Cortex of kidney (tissue), 1 donor: ENCODE measurements at places on chromosomes 3 and 15.

- no peak for DNase-seq
Measured at GRCh38 chr3:51434746-51435327, 43.8 kb downstream of the RBM15B start.

DNA sequence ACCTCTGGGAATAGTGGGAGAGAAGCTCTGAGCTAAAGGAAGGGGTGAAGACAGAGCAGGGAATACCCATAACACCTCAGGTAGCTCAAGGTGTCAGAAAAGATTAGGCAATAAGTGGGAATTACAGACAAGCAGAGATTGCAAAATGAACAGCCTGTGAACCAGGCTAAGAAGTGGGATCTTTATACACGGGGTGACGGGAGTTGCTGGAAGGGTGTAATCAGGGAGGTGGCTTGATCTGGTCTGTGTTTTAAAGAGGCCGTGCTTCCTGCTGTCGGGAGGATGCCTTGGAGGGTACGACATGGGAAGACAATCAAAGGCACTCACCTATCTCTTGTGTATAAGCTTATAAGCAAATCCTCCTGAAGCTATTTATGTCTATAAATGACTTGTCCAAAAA lies 216.3 kb downstream of the CLSTN2 start:
- DNase-seq, result no peak

- DNase-seq, result no peak
Measured at GRCh38 chr3:31832551-31832950, 148.5 kb downstream of the OSBPL10 start.

DNA sequence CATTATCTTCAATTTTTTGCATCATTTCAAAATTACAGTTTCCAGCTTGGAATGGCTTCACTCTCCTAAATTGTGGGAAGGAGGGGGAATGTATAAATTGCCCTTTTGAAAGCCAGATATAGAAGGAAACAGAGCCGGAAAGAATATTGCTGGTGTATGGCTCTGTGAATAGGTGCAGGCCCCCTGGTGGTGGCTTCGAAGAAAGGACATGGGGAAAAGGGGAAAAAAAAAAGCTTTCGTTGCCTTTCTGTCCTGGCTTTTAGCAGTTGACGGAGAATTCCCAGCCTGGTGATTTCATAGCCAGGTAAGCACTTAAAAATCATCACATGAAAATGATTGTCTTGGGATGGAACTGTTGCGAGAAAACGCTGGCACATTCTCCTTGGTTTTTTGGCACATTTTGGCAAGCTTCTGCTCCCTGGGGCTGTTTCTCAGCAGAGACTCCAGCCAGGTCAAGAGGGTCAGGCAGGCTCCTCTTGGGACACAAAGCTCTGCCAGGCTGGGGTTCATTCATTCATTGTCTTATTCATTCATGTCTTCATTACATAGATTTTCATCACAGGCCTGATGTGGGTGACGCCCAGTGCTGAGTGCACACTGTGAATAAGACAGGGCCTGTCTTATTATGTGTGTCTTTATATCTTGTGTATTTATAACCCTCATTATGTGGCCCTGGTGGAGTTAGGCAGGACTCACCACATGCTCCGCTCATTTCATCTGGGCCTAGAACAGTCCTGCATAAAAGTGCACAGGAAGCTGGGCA lies 300.0 kb upstream of the TPM1 start:
- no peak for DNase-seq

DNA sequence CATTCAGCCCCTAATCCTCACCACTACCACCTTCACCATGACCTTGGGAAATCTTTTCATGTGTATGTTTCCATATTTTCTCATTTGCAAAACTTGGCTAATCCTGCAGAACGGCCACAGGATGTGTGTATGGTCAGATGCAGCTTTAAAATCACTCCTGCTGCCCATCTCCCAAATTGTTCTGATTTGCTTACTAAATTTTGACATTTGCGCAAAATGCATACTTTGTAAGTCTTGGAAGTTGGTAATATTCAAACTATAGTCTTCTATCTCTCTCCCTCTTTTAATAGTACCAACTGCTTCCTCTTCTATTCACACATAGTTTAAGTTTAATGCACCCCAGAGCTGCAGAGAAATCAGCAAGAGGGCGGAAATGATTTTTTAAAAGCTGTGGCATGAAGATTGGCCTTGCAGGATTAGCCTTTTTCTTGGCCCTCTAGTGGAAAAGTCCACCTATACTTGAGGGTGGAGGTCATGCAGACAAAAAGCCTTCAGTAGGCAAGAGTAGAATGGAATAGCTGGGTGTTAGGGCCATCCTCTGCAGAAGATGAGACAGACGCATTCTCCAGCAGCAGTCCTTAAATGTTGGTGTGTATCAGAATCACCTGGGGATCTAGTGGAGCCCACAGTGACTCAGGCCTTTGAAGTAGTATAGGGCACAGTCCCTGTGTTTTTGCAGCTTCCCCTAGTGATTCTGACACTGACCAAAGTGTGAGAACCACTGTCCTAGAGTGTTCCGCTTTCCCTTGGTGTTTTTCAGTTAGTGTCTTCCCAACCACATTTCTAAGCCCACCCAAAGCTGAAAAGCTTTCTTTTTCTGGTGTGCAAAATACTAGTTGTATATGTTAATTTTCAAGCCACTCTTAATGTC lies 181.7 kb downstream of the CHST2 start:
- DNase-seq, result no peak

- DNase-seq, result no peak
Measured at GRCh38 chr15:27939246-27939645, 159.9 kb downstream of the OCA2 start.

GRCh38 chr3:127408684-127409420 lies 121.0 kb upstream of the PRR20G start:
- DNase-seq, result no peak

DNA sequence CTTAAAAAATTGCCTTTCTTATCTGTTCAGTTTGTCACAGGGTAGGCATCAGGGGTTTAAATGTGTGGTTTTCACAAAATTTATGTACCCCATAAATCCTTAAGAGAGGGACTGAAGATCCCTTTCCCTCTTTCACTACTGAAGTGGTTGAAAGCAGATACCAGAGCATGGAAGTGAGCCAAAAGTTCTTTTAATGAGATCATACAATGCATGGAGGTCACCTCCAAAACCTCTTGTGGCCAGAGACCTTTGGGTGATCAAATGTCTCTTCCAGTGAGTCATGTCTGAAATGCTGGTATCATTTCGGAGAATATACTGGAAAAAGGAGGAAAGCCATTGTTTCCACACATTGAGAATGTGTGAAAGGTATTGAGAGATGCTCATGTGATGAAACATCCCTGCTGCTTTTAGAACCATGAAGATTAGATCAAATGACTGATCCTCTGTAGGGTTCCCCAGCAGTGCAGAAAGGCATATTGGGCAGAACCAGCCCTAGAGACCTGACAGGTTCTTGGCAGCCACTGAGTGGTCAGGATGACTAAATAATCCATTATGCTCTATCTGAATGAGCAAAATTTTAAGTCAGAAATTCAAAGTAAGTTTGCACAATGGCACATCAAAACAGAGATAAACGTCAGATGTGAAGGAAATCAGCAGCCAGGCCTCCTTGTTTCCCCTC lies 165.8 kb upstream of the SLC2A2 start:
- DNase-seq, result no peak

DNA sequence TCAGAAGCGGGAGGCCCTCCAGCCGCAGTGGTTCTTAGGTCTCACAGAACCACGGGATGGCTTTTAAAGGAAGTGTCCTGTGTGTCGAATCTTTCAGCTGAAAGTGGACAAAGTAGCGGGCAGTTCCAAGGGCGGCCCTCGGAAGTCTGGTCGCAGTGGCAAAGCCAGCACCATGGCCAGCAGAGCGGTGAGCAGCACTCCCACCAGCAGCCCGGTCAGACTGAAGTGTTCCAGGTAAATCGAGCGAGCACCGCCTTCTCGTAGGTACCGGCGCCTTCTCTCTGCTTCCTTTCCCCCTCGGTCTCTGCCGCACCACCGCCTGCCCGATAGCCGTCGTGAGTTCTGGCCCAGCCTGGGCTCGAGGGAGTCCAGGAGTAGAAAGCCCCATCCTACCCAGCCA lies 103.6 kb upstream of the ABHD17C start:
- DNase-seq, result no peak

GRCh38 chr3:18351069-18351628 lies 74.0 kb downstream of the SATB1 start:
- no peak for DNase-seq

DNA sequence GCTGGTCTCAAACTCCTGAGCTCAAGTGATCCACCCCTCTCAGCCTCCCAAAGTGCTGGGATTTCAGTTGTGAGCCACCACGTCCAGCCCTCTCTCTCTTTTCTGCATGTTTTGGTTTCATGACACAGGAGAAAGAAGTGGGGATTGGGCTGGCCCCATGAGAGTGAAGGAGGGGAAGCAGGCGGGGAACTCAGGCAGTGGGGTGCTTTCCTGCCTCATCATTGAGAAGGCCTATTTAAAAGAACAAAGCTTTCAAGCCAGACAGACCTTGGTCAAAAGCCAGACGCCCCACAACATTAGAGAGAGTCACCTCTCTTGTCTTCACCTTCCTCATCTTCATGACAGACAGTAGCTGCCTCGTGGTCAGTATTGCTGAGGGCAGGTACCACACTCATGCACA lies 15.9 kb downstream of the PSTPIP1 start:
- no peak for DNase-seq

GRCh38 chr15:92407916-92408315 lies 14.2 kb downstream of the ST8SIA2 start:
- no peak for DNase-seq

DNA sequence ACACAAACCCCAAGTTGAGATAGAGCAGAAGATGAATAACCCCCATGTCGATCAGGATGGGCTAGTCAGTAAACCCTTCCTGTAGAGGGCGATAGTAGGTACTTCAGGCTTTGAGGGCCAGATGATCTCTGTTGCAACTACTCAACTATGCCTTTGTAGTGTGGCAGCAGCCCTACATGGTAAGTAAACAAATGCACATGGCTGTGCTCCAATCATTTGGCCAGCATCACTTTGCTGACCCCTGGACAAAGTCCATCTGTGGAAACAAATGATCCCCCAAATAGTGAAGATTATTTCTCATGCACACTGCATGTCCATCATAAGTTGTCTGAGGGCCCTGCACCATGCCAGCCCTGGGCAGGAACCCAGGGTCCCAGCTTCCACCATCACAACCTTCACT lies 402.2 kb upstream of the PROK2 start:
- no peak for DNase-seq

DNA sequence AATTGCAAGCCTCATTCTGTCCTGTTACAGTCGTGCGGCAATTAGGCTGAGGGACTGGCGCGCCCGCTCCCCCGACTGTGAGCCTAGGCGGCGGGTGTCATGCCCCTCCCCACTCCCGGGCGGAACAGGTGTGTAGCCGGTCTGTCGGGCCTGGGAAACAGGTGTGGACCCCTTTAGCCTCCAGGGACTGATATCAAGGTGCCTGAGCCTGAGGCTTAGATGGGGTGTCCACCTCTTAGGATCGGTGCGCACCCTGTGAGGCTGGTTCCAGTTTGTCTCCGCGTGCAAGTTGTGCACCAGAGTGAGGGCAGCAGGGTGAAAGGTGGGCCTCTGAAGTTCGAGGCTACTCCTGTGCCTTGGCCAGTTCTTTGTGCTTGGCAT lies 686 bp downstream of the VPS8 start:
- DNase-seq, result no peak

- no peak for DNase-seq
Measured at GRCh38 chr3:123789760-123790159, 94.4 kb downstream of the MYLK start.

- no peak for DNase-seq
Measured at GRCh38 chr3:187590861-187591576, 79.2 kb downstream of the SST start.

DNA sequence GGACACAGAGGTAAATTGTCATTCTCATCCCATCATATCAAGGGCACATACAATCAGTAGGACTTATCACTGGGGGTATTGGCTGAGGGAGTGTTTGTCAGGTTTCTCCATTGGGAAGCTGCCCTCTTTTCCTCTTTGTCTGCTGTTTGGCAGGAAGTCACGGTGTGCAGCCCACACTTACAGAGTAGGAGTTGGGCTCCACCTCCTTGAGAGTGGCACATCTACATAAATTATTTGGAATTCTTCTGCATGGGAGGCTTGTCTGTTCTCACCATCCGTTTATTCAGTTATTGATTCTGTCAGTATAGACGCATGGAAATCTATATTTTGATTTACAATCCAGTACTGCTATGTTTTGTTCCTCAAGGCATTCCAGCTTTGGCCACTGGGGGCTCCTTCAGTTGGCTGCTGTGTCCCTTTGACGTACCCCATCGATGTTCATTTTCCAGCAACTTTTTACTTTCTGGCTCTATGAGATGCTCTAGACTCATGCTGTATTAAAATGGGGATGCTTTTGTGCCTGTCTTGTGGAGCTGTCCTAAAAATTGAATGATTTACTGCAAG lies 200.3 kb downstream of the SLCO3A1 start:
- DNase-seq, result no peak

DNA sequence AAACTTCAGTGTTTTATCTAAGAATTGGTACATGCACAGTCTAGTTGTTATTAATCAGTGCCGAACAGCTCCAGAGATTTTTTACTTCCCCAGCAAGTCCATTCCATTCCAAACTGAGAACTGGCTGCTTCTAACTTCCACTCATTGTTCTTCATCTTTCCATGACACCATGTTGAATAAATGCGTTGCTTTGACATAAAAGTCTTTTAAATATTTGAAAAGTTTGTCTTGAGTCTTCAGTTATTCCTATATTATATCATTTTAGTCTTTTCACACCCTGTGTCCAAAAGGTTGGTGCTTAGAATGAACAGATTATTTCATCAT lies 65.4 kb downstream of the CMSS1 start:
- DNase-seq, result no peak

DNA sequence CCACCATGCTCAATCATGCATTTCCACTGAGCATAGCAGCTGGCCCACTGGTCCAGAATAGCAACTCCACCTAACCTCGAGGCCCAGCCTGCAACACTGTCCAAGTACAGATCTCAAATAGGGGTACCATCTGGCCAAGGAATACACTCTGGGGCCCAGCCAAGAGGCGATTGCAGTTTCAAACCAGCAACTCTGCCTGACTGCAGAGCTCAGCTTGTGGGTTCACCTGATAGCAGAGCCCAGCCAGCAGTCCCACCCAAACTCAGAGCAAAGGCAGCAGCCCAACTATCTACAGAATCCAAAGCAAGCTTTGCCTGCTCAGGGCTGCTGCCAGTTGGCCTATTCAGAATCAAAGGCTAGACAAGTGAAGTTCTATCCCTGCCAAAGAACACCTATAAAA lies 30.5 kb downstream of the POLQ start:
- DNase-seq, result no peak

GRCh38 chr3:107589454-107589853 lies 66.7 kb downstream of the BBX start:
- DNase-seq, result no peak

- no peak for DNase-seq
Measured at GRCh38 chr3:78459796-78460195, 1308.0 kb downstream of the ROBO1 start.

DNA sequence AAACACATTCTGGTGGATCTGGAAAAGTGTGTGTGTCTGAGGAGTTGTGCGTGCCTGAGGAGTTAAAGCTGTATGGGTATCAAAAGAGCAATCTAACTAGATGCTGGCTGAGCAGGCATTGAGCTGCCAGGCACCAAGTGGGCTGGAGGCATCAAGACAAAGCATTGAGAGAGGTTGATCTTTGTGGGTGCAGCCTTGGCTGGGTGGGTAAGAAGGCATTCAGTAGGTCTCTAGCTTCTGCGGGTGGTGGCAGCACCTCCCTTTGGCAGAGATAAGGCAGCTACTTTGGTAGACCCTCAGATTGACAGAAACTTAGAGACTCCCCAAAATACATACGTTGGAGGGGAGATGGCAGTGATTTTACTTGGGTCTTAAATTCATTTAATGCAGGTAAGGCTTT lies 15.8 kb upstream of the TMEM212 start:
- DNase-seq, result no peak

- no peak for DNase-seq
Measured at GRCh38 chr3:143358155-143358792, 238.7 kb downstream of the CHST2 start.

GRCh38 chr3:48459331-48459730 lies 12.8 kb downstream of the ATRIP start:
- no peak for DNase-seq
